Foreskin melanocyte (primary cell): ENCODE measurements at places on chromosomes 1 and 21.

- DNase-seq = no peak
Observed at GRCh38 chr21:42465008-42465802, 30.8 kb downstream of the RSPH1 start.

GRCh38 chr1:207910591-207911354 lies at the start of gene CD34:
Gene CD34, minus strand, starts transcription at chr1:207911125. Its CDS starts 45 bp downstream, at chr1:207911080.
- DNase-seq = no peak

DNA sequence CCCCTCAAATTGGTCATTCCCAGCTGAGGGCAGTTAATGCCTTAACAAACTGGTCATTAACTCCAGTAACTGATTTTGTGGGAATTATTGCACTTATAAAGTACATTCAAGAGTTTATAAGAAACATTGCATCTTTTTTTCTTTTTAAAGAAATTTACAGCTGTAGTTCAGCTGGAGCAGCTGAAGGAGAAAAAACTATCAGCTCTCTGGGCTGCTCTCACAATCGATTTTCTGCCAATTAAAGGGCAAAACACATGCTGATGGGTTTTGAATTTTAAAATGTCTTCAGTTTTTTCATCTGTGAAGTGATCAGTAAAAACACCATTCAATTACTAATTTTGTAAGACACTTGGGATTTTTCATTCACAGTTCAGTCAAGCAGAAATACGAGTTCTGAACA lies 74.7 kb downstream of the KIFAP3 start:
- DNase-seq = no peak

GRCh38 chr1:3879787-3880428 lies 20.2 kb downstream of the C1orf174 start:
- no peak for DNase-seq

DNA sequence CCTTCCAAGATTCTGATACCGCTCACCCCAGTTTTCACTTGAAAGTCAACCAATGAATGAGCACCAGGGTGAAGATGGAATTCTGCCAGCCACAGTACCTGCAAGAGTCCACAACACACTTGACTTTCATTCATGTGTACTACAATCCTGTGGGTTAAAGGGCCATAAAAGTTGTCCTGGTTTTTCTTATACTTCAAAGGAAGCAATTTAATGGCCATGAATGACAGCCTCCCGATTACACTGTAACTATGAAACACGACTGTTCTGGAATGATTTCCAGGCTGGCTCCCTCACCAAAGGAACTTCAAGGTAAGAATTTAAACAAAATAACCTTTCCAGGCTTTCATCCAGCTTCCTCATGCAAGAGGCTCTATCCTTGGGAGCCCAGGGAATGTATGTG lies 502.8 kb downstream of the SMYD3 start:
- DNase-seq = no peak

DNA sequence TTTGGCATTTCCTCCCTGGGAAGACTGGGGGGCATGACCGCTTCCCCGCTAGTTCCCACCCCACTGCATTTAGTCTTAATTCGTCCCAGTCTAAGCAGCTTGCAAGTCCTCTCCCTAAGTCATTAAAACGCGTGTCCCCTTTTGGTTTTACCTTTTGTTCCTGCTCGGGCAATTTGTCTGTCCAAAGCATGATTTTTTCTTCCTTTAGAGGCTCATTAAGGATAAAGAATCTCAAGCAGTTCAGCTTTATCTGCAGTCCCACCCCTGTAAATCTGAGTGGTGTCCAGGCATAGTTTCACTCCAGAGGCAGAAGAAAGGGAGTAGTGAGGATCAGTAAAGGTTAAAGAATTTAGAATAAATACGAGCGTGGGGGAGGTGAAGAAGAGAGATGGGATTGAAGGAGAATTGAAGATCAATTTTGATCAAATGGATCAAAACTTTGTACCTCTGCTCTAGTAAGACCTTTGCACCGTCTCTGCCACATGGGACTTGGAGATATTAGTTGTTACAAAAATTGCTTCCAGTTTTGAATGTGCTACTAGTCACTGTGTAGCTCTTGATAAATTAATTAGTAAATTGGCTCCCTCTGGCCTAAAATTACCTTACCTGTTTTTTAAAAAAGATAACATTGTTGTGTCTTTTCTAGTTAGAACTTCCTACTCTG lies 989 bp upstream of the ETV3 start:
- no peak for DNase-seq

- DNase-seq = no peak
Observed at GRCh38 chr1:93605026-93605568, 76.5 kb downstream of the BCAR3 start.

DNA sequence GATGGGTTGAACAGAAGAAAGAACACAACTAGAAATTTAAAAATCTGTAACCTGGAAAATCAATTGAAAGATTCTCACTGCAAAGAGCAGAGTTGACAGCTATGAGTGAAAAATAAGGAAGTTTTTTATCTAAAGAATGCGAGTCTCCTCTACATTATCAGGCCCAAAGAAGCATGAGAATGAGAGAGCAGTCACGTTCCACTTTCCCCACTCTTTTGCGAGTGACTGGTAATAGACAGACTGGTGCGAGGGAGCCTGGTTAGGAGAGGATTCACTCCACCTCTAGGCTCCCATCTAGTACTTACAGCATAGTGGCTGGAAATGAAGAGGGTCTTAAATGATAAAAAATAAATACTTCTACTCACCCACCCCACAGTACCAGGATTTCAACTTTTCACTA lies 52.0 kb downstream of the PRDX6 start:
- no peak for DNase-seq

DNA sequence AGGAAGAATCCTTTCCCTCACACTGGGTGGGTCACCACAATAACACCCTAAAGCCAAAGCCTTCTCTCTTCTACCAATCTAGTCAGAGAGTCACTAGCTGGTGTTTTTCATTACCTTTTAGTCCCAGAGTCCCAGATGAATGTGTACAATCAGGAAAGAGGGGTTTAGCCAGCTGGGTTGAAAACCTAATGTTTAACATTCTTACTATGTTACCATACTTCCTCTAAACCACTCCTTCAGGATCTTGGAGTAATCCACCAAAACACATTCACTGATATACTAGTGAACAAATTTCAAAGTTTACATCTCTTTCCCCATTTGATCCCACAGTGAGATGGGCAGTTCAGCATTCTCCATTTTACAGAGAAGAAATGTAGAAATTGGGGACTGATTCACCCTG lies 9.7 kb downstream of the LPAR3 start:
- DNase-seq = no peak

DNA sequence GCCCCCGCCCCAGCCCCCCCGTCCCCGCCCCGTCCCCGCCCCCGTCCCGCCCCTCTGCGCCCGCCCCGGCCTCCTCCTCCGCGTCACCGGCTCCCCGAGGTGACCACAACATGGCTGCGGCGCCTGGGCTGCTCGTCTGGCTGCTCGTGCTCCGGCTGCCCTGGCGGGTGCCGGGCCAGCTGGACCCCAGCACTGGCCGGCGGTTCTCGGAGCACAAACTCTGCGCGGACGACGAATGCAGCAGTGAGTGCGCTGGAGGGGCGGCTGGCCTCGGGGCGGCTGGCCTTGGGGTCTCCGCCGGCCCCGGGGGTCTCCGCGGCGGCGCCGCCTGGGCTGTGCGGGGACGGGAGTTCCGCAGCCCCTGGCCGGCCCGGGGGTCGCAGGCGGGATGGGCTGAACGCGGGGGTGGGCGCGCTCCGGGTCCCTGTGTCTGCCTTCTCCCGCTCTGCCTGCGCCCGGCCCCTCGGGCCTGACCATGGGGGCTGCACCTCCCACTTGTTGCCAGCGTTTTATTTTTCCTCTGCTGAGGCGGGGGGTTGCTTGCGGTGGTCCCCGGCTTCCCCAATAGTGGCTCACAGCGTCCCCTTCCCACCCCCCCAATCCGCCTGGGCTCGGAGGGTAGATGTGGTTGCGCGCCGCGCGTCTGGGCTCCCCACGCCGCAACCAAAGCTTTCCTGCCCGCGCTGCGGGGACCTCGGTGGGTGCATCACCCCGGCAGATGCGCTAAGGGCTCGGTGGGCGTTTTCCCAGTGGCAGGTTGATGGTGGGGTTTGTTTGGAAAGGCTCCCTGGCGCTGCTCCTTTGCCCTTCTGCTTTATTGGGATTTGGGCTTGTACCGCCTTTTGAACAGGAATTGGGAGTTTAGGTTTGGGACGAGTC lies at the start of gene MIA3:
MIA3 (plus strand) TSS at position 97 of the 879 bp plus-strand sequence; CDS start at position 111, 14 bp downstream.
- DNase-seq = peak; percentile 22

DNA sequence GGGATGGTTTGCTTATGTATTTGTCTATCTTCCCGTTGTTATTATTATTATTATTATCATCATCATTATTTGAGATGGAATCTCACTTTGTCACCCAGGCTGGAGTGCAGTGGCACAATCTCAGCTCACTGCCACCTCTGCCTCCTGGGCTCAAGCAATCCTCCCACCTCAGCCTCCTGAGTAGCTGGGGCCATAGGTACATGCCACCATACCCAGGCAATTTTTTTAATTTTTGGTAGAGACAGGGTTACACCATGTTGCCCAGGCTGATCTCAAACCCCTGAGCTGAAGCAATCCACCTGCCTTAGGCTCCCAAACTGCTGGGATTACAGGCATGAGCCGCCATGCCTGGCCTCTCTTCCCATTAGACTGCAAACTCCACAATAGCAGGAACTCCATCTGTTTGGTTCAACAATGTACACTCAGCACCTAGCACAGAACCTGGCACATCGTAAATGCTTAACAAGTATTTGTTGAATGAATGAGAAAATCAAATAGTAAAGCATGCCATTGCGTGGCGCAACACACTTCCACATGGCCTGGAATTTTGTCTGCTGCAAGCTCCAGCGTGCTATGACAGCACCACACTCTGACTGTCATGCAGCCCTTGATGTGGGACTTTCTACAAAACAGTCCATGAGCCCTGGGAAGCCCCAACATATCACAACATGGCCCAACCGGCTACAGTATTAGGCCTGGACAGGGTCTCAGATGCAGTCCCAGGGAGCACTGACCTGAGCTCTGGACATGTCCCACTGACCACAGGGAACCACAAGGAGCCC lies 3.8 kb upstream of the TINAGL1 start:
- DNase-seq = no peak

DNA sequence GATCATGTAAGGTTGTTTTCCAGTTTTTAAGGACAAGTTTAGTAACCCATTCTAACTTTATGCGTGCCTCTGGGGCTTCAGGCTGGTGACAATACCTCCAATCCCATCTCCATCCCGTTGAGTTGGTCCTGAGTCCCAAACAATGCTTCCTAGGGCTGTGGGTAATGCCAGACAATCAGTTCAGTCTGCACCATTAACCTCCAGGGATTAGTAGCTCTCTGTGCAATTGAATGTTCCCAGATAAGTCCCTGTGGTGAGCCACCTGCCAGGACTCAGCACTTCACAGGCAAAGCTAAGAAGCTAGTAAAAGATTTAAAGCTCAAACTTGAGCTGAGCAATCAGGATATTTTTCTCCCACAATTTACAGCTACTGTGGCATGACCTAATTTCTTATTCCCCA lies 462.2 kb upstream of the PTBP2 start:
- no peak for DNase-seq

DNA sequence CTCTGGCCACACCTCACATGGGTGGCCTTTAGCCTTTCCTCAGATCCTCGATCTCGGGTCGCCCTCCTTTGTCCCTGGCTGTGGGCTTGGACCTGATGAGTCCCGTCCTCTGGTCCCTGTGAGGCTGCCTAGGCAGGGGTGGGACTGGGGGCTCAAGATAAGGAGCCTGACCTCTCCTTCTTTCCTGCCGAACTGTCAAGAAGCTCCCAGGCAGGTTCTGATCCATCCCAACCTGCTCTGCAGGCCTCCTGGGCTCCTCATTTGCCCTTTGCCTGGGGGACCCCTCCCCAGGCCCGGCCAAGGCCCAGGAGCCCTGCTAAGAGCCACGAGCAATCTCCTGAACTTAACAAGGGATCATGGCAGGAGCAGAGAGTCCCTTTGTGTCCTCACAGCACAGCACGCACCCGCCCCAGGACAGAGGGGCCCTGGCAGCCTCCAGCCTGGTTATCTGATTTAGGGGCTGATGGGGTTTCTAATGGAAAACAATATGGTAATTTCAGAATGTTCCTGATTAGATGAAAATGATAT lies 82.4 kb upstream of the POU3F1 start:
- no peak for DNase-seq

GRCh38 chr1:93758842-93759515 lies 77.3 kb upstream of the BCAR3 start:
- DNase-seq = peak; percentile 67

GRCh38 chr1:17653728-17654351 lies 101.3 kb upstream of the ACTL8 start:
- no peak for DNase-seq

GRCh38 chr1:15671430-15671829 lies 12.7 kb upstream of the PLEKHM2 start:
- no peak for DNase-seq

DNA sequence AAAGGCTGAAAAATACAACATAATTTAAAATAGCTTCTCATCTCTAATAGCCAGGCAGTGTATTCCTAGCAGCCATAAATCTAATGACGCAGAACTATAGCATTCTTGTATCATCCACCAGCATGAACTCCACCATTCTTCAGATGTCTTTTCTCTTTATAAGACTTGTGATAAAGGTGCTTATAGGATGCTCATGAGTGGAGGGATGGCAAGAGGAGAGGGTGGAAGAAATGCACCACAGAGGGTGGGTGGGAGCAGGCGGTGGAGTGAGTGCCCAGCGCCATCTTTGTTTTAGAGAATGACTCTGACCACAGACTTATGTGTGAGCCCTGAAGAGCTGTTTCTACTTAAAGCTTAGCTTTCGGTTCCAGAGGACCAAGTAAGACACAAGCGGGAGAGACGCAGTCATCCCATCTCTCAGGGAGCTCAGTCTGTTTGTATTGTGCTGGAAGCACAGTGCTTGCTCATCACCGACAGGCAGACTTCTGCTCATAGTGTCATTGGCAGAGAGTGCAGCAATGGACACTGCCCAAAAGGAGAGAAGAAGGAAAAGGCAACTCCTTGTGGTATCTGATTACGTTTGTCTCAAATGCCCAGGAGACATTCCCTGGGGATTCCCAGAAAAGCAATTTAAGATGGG lies 65.6 kb downstream of the KCNJ15 start:
- no peak for DNase-seq
